ENCODE measurements at places on chromosomes 16 and 17. TPM values are rescaled to one million over a fixed set of nuclear protein-coding genes. Genes with fewer than 3 reads are reported as not detected.
A peak's percentile ranks its signal among the peaks of the same experiment; 100 is the strongest.

DNA sequence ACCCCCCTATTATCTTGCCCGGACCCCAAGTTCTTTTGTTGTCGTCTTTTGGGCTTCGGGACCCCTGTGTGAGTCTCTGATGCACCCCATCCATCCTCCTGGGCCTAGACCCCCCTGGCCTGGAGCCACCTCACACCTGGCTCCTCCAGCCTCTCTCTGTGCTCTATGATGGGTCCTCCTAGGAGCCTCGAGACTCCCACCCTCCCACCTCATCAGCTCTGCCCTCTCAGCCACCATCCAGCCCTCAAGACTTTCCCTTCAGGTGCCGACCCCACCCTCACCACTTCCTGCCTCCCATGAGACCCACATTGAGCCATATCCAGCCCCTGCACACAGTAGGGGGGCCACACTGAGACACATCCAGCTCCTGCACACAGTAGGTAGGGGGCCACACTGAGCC is 8.7 kb upstream of the ATP2A3 start:
- no peak for DNase-seq

DNA sequence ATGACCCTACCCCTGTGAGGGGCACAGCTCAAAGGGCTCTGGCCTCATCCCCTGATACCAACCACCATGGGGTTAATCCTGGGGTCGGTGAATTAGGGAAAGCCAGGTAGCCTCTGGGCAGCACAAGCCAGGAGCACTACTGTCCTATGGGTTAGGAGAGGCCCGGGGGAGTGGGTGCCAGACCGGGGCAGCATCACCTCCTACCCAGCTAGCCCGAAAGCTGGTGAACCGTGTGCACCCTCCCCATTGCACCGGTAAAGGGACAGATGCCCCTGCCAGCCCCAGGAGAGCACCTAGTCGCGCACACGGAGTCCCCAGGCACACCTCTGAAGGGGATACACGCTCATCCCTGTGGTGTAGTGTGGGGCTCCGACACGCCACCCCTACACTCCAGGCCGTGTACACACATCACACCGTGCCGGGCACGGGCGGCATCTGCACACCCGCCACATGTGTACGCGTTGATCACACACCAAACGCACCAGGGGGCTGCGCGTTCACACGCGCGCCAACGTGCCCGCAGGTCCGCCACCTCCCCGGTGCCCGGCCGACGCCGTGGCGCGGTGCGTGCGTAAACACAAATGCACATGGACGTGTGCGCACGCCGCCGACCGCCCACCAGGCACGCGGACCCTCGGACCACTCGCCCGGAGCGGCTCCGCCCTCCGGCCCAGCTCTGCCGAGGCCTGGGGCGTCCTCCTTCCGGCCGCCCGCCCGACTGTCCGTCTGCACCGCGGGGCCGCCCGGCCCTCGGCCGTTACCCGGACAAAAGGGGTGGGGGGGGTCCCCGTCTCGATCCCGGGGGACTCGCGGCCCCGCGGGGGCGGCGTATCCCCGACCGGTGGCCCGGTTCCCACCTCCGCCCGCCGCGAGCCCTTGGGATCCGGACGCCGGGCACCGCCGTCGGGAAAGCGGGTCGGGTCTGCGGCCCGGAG is 785 bp downstream of the UBALD1 start:
- peak; percentile 56 for DNase-seq

DNA sequence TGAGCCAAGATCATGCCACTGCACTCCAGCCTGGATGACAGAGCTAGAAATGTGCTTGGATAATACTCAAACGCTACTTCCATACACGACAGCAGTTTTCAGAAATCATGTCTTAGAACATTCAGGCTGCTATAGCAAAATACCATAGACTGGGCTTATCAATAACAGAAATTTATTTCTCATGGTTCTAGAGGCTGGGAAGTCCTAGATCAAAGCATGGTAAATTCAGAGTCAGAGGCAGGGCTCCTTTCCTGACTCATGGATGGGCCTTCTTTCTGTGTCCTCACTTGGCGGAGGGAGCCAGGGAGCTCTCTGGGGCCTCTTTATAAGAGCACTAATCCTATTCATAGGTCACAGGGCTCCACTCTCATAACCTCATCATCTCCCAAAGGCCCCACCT is 24.5 kb upstream of the HERPUD1 start:
- DNase-seq = no peak

GRCh38 chr17:39729280-39729851 is 966 bp downstream of the MIEN1 start:
- DNase-seq = no peak

- DNase-seq = peak; percentile 19
Measured at GRCh38 chr16:31074814-31075183, 577 bp downstream of the ZNF646 start.

DNA sequence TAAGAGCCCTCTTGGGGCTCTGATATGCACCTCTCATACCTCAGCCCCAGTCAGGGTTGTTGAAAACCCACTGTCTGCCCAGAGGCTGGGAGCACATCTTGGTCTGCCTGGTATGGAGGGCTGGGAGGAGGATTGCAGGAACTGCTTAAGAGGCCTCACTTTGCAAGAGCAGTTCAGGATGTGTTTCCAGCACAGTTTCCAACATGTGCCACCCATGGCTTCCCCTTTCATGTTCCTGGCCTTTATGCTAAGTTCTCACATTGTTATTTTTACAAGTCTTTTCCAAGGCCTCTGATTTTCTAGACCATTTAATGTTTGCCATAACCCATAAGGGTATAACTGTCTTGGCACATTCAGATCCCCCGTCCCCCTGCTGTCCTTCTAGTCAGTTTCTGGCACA is 155.4 kb downstream of the WWOX start:
- DNase-seq = no peak

DNA sequence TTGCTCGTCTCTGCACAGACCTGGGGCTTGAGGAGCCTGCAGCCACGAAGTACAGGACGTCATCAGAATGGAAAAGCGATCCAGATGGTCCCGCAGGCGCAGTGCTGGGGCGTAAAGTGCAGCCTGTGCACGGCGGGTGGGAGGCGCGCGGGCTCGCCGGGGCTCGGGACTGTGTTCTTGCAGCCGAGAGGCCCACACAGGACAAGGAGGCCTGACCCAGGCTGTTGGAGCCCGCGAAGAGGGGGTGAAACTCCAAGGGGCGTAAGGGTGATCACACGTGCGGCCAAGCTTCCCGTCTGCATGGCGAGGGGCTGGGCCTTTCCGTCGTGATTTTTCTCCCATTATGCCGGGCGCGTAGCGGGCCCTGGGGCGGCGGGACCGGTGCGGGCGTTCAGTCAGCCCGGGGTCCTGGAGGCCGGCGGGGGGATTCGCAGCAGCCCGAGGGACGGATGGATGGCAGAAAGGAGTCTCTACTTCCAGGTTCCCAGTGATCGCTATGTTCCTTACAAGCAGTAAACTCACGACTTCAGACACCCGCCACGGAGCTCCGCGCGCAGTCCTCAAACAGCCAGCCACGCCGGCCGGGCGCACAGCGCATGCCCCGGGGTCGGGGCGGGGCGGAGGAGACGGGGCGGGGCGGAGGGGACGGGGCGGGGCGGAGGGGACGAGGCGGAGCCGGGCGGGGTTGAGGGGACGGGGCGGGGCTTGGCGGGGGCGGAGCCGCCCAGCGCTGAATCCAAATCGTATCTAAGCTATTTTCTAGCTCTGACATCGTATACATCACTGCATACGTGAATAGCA is 141.0 kb upstream of the KCNJ18 start:
- DNase-seq = peak; percentile 83

- peak; percentile 58 for DNase-seq
Measured at GRCh38 chr16:15942931-15943690, 6.3 kb upstream of the ABCC1 start.

Gene C17orf107
- 3.9 TPM for total RNA-seq

Gene KRTAP4-4
- total RNA-seq = not detected

Gene XYLT1
- total RNA-seq = 59.6 TPM

Gene SLC52A1
- not detected for total RNA-seq

Gene MEOX1
- not detected for total RNA-seq

Measured in B cell (primary cell).